Activated naive CD4-positive, alpha-beta T cell treated with anti-CD3 and anti-CD28 coated beads, Interleukin-2, amount 50 U/mL, for 16 hours (primary cell): ENCODE measurements at places on chromosomes 6 and 20.
A peak's percentile ranks its signal among the peaks of the same experiment; 100 is the strongest.

GRCh38 chr20:63700199-63701050 lies 4.0 kb downstream of the TNFRSF6B start:
- DNase-seq = peak; percentile 10

GRCh38 chr6:26272171-26272637 lies 92.8 kb upstream of the BTN3A2 start:
- DNase-seq = peak; percentile 29

- no peak for DNase-seq
Measured at GRCh38 chr6:11318835-11319813, 86.7 kb upstream of the NEDD9 start.

DNA sequence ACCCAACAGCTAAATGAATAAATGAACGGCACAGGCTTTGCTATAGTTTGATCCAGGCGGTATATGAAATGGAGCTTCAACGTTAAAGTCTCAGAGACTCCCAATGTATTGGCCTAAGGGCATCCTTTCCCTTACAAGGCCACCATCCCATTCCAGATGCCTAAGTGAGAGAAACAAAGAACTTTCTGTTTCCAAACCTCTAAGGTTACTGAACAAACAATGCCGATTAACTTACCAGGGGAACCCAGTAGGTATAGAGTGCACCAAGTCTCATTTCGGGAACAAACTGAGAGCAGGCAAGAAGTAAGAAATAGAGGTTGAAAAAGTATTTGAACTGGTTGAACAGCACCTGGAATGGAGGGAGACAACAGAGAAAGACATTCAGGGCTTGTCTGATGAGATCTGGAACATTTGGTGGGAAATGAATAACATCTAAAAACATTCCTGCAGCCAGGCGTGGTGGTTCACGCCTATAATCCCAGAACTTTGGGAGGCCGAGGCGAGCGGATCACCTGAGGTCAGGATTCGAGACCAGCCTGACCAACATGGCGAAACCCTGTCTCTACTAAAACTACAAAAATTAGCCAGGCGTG lies 42.5 kb downstream of the ATP9A start:
- DNase-seq = no peak

- DNase-seq = no peak
Measured at GRCh38 chr6:109793792-109794191, 102.7 kb downstream of the FIG4 start.

DNA sequence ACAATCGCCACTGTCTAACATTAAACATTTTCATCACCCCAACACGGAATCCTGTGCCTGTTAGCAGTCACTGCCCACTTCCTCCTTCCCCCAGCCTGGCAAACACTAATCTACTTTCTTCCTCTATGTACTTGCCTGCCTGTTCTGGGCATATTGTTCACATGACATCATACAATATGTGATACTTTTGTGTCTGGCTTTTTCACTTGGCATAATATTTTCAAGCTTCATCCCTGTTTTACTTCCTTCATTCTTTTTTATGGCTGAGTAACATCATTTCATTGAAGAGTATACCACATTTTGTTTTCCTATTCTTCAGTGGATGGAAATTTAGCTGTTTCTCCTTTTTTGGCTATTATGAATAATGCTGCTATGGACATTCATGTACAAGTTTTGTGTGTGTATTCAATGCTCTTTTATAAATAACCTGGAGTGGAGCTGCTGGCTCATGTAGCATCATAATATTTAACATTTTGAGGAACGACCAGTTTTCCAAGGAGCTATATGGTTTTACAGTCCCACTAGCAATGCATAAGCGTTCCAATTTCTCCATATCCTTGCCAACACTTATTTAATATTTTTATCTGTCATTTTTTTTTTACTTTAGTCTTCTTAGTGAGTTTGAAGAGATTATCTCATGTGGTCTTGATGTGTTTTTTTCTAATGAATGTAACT lies 360.1 kb downstream of the HDGFL1 start:
- no peak for DNase-seq
